Activated CD4-positive, alpha-beta T cell treated with anti-CD3 and anti-CD28 coated beads, Interleukin-10, Interleukin-2, amounts not matched to agents 100 ng/mL and 50 ng/mL, durations not matched to agents 16 hours and 8 hours (primary cell): ENCODE measurements at places on chromosomes 6 and 20.
A peak's percentile ranks its signal among the peaks of the same experiment; 100 is the strongest.

- DNase-seq: no peak
Measured at GRCh38 chr6:101392586-101393230, 800 bp upstream of the GRIK2 start.

- no peak for DNase-seq
Measured at GRCh38 chr6:68651011-68651985, 16.2 kb downstream of the ADGRB3 start.

- DNase-seq: no peak
Measured at GRCh38 chr6:82987951-82988350, 77.7 kb downstream of the UBE3D start.

- DNase-seq: no peak
Measured at GRCh38 chr6:107607116-107607515, 117.2 kb downstream of the SOBP start.

DNA sequence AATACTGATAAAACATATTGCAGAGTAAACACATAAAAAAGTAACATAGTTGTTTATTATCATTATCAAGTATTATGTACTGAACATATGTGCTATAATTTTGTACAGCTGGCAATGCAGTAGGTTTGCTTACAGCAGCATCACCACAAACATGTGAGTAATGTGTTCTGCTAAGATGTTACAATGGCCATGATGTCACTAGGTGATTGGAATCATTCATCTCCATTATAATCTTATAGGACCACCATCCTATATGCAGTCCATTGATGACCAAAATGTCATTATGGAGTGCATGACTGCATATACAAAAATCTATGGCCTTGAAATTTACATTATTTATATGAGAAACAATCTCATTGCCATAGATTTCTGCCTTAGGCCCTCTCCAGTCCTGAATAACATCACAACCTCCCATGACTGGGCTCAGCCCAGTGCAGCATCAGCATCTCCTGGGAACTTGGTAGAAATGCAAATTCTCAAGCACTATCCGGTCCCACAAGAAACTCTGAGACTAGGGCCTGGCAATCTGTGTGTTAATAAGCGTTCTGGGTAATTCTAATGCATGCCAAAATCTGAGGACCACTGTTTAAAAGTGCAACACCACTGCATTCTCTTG, 352.0 kb upstream of the MARCKS start:
- no peak for DNase-seq

GRCh38 chr6:3438190-3439167, 18.4 kb downstream of the SLC22A23 start:
- DNase-seq: no peak

DNA sequence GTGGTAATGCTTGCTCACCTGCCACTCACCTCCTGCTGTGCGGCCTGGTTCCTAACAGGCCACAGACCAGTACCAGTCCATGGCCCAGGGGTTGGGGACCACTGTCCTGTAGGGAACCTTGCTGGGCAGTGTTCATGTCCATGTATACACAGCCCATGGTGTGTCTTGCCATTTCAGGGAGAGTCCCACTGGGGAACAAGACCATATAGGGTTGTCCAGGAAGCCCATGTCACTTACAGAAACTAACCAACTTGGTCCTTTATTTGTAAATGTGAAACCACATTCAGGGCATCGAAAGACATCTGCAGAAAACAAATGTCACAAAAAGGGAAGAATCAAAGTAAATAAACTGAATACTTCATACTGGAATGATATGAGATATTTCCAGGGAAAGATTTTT, 179.1 kb downstream of the NFATC2 start:
- DNase-seq: peak; percentile 35

- no peak for DNase-seq
Measured at GRCh38 chr20:57936636-57937385, 227.0 kb upstream of the PMEPA1 start.

- no peak for DNase-seq
Measured at GRCh38 chr6:137625808-137626207, 131.6 kb upstream of the OLIG3 start.

- no peak for DNase-seq
Measured at GRCh38 chr6:118506071-118506638, 41.9 kb upstream of the PLN start.

DNA sequence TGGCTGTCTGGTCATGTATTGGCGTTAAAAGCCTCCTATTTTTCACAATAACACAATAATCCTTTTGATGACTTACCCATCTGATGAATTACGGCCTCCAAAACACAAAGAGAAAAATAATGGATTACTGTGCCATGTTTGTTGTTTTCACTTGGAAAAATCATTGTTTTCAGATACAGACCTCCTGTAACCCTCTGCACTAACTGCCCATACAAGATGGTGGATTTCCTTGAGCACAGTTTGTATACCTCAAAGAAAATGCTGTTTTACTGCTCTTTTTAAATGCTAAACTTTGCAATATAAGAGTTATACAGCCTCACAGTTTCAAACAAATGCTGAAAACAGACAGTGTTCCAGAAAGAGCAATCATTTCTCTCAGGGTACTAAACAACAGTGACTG, 61.0 kb downstream of the SMLR1 start:
- DNase-seq: no peak
